ENCODE measurements at places on chromosomes 12 and 14.

GRCh38 chr12:79843978-79844377 is 90.9 kb downstream of the PPP1R12A start:
- DNase-seq, result no peak

DNA sequence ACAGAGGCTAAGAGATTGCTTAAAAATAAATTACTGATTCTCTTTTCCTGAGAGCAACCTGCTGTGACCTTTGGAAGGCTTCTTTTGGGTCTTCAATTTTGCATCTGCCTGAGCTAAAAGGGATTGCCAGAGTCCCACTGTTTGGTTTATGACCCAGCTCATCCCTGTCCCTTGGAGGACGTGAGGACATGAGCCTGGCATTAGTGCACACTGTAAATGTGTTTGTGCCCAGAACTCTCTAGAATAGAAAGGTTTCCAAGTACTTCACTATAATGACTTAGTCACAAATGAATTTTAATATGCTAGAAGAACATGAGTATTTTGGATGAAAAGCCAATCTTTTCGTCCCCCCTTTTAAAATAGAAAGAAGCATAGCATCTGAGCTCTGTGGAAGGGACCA is 47.1 kb upstream of the CDKN3 start:
- DNase-seq, result no peak

DNA sequence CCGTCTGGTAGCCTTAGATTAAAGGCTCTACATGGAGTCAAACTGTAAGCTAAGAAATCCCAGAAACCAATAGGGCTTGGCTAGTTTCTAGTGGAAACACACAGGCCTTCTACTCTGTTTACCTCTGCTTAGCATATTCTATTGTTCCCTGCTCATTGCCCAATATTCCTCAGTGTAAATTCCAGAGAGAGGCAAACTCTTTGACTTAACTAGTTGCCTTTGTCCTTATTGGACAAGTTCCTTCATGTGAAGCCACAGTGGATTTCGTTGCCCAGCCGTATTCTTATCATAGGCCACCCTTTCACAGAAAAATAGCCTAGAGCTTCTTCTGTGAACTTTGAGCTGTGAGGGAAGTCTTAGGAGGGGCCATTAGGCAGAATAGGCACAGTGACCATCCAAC is 186.1 kb downstream of the PLCZ1 start:
- DNase-seq, result no peak

DNA sequence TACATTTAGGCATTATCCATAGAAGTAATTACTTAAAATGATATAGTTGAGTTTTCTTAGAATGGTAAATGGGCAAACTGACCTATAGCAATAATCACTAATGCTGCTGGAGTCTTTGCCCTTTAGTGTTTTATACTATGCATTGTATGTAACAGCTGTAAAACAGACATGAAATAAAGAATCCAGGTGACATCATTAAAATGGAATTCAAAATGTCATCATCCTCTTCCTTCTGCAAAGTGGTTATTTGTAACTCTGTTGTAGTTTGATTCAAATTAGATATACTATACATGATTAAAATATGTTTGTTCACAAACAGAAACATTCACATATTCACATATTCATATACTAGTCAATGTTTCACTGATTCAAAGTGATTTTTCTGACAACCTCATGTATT is 598.8 kb downstream of the SLC16A7 start:
- no peak for DNase-seq

- no peak for DNase-seq
Observed at GRCh38 chr12:114679942-114680341, 4.0 kb downstream of the TBX3 start.

DNA sequence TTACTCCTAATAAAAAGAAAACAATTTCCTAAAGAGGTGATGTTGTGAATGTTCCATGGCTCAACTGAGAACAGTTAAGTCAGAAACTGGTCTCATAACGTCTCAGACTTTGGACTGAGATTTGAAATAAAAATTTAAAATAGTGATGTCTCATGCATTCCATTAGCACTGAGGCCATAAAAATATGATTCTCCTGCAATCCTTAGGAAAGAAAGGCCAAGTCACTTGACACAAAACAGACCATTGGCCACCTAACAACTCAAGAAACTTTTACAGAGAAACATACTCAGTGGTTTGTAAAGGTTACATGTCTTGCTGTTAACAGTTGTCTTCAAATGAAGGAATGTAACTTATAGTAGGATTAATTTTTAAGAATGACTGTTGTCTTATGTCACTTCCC is 58.1 kb downstream of the STAB2 start:
- DNase-seq, result no peak

GRCh38 chr12:109553483-109553882 is 19.8 kb downstream of the MMAB start:
- no peak for DNase-seq

DNA sequence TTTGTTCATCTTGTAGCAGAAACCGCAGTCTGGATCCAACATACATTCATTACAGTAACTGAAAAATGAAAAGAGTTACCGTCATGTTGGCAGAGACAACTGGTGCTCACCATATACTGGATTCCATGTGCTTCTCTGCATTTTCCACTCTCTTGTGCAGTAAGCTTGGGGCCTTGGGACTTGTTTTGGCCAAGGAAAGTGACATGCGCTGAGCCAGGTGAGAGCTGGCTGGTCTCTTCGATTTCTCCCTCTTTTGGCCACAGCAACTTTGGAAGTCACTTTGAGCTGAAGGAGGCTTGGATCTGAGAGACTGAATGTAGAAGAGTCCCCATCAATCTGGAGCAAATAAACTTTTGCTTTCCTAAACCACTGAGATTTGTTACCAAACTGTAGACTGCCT is 210.6 kb upstream of the ABCD2 start:
- DNase-seq, result no peak

DNA sequence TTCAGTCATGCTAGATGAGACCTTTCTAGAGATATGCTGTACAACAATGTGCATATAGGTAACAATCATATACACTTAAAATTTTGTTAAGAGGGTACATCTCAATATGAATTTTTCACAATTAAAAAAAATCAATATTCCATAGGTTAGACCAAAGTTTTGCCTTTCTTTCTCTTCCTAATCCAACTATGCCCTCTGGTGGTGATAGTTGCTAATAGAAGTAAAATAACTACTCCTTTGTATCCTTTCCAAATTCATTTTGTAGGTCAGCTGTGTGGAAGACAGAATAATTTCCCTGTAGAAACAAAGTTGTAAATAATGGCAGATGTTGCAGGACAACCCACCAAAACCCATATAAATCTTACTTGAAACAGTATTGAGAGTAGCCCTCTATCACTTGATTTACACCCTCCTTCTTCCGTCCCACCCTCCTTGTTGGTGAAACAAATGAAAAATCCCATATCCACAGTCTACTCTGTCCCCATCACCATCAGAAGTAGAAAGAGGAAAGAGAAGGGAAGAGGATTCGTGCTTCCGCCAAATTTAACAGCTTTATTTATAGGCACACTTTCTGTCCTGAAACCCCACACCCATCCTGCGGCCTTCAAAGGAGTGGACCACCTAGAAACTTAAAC is 34.2 kb upstream of the KICS2 start:
- DNase-seq, result peak; percentile 59

DNA sequence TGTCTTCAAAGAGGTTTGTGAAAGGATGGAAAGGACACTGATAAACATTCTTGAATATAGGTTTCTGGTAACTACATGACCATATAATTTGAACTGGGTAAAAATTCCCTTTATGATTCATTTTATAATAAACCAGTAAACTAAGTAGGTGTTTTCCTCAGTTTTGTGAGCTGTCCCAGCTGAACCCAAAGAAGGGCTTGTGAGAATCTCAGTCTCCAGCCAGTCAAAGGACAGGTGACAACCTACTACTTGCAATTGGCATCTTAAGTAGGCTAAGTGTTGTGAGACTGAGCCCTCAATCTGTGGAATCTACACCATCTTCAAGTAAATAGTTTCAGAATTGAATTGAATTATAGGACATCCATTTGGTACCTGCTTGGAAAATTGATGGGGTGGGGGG is 75.2 kb downstream of the MYF5 start:
- DNase-seq, result no peak

DNA sequence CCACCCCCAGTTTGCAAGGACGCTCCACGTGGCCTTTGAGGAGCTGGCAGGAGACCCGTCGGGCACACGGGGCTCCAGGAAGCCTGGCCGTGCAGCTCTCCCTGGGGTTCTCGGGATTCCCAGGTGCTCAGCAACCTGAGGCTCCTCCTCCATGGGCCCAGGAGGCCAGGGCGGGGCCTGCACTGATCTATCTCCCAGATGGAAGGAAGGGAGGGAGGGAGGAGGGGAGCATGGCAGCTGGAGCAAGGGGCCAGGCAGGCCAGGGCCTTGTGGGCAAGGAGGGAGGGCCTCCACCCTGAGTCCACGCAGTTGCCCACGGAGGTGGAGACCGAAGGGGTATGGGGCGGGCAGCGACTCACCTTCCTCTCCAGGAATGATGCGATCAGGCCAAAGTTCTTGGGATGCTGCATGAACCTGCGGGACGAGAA is 127.3 kb downstream of the RFLNA start:
- no peak for DNase-seq

DNA sequence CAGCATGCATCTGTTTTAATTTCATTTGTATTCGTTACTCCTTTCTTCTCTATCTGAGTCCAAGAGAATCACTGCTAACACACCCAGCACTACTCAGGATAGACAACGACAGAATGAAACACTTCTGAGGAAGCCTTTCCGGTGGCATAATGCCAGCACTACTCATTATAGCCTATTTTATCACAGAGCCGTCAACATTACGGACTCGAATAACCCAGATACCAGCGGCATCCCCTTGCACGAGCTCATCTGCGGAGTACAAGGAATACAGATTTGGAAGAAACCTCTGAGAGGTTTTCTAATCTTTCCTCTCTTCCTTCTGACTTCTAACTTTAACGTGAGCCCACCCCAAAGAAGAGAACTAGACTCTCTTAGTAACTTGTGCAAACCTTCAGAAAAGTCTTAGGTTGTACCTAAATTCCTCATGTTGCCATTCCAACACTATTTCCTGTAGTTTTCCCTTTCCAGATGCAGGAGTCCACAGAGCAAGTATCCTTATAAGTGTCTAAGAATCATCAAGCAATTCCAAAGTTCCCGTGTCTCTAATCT is 248.1 kb downstream of the APAF1 start:
- DNase-seq, result no peak

- DNase-seq, result no peak
Observed at GRCh38 chr14:70897464-70897863, 9.8 kb upstream of the PCNX1 start.

DNA sequence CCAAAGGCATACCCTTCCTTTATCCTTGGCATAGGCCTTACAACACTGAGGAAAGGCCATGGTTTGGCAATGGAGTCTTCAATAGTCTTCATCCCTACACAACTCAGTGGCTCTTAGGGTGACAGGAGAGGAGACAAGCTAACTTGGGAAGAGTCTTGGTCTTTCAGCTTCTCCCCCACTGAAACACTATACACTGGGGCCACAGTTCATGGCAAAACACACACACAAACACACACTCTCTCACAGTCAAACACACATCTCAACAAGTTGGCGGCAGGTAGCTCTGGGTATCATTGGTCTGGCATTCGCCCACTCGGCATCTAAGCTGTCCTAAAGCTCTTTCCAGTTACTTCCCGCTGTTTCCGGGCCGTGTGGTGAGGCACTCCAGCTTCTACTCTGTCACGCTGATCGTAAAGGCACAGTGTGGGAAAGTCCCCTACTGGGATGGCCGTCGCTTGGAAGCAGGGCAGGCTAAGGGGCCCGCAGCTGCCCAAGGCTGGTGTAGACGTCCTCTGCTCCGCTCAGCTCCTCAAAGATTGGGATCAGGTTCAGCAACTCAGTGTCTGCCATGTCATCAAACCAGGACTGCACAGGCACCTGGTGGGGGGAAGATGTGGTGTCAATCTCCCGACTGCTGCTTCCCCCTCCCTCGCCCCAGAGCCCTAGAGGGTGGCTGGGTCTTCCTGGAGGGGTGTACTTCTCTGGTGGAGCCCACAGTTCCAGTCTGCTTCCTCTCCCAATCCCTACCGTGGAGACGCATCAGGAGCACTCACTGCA is 4.8 kb upstream of the AVIL start:
- no peak for DNase-seq

DNA sequence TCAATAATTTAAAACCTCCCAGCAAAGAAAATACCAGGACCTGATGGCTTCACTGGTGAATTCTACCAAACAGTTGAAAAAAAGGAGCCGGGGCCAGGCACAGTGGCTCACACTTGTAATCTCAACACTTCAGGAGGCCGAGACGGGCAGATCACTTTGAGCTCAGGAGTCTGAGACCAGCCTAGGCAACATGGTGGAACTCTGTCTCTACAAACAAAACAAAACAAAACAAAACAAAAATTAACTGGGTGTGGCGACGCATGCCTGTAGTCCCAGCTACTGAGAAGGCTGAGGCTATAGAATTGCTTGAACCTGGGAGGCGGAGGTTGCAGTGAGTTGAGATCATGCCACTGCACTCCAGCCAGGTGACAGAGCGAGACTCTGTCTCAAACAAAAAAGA is 13.7 kb upstream of the TROAP start:
- DNase-seq, result no peak

- DNase-seq, result no peak
Observed at GRCh38 chr12:116538076-116538591, 21.0 kb upstream of the MAP1LC3B2 start.

DNA sequence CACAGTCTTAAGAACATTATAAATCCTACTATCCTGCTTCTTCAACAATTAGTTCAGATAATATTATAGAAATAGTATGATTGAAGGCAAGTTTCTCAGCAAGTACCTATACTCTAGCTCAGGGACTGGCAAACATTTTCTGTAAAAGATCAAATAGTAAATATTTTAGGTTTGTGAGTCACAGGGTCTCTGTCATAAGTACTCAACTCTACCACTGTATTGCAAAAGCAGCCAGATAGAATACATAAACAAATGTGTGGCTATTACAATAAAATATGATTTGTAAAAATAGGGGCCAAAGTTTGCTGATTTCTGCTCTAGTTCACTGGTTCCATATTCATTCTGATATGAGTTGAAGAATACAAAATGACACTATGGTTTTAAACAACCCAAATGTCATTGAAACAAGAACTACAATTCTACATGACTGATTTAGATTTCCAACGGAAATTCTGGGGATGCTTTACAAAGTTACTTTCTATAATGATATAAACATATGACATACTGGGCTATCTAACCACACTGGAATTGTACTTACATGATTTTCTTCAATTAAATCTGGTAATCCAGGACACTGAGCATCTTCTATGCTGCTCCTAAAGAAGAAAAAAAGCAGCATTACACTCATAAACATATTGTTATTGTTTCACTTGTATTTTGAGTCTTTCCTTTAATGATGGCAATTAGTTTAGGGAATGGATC is 23.2 kb downstream of the LGALS3 start:
- DNase-seq, result no peak

- DNase-seq, result no peak
Observed at GRCh38 chr14:93286212-93286890, 46.5 kb downstream of the BTBD7 start.

Measured in hematopoietic multipotent progenitor cell (in vitro differentiated cells).